ENCODE measurements at places on chromosomes 3 and 15. TPM values are rescaled to one million over a fixed set of nuclear protein-coding genes. Genes with fewer than 3 reads are reported as not detected.

- DNase-seq: no peak
Observed at GRCh38 chr3:123120573-123120972, 53.7 kb downstream of the PDIA5 start.

DNA sequence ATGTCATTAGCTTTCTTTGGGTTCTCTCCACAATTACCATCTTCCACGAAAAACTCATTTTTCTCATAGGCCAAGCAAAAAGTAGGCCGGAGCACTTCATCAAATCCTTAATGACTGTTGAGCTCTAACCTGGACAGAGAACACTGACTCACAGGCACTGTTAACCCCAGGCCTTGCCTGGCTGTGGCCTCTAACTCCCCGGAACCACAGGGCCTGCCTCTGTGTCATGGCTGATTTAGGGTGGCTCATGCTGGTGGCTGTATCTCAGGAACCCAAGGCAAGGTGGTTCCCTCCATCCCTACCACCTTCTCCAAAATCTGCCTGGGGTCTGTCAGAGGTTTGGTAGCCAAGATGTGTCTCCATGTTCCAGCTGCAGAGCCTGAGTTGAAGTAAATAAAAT lies 3.6 kb downstream of the CRTAP start:
- no peak for DNase-seq

The ADAMTSL3 gene
- 7.8 TPM for total RNA-seq

The CCR4 gene
- total RNA-seq: not detected

DNA sequence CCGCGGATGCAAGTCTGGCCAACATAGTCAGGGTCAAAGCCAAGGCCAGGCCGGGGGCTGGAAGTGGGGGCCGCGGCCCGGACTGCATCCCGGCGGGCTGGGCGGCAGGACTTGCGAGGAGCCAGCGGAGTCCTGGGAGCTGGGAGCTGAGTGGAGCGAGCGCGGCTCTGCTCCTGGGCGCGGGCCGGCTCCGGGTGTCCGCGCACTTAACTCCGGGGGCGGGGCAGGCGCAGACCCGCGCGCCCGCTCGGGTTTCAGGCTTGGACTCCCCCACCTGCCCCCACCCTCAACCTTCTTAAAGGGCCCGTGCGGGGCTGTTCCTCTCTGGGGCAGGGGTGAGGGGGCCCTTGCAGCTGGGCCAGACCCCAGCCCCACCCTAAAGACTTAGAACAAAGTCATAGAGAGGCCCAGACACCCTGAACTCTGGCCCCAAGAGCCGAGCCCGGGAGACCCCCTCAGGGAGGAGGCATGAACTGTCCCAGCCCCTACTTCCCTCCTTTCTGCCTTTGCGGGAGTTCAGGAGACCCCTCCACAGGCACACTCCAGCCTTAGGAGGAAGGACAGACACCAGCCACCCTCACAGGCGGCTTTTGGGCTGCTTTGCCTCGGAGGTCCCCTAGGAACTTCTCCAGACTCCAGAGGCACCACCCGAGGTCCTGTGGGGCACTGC lies at the start of gene CSPG4:
TSS of gene CSPG4 (minus strand) at position 181 of the 670 bp plus-strand sequence. CDS start at position 88, 93 bp downstream.
- no peak for DNase-seq

DNA sequence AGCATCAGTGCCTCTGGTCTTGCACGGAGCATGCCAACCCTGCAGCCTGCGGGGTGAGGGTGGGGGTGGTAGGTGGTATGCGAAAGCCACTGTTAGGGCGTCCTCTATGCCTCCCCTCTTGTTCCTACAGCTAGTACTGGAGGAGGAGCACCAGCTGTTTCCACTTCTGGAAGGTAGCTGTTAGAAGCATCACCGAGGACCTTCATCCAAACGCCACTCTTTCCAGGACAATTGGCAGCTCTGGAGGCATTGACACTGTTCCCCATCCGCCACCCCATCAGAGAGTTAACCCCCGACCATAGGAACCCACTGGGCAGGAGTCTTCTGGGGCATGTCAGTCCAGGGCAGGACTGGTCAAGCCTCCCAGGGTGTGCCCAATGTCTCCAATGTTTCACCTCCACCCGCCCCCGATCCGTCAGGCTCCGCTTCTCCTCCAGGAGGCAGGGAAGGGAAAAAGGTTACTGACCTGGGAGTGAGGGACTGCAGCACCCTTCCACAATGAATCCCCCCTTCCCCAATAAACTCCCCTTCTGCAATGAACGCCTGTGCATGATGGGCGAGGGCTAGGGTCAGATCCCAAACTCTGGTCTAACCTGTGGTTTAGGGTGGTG lies 487 bp downstream of the DUOX2 start:
- no peak for DNase-seq

The GALK2 gene
- total RNA-seq: 21.5 TPM

GRCh38 chr3:187662848-187663409 lies 7.3 kb downstream of the SST start:
- DNase-seq: no peak

GRCh38 chr3:58629629-58630028 lies 36.9 kb downstream of the FAM3D start:
- no peak for DNase-seq

DNA sequence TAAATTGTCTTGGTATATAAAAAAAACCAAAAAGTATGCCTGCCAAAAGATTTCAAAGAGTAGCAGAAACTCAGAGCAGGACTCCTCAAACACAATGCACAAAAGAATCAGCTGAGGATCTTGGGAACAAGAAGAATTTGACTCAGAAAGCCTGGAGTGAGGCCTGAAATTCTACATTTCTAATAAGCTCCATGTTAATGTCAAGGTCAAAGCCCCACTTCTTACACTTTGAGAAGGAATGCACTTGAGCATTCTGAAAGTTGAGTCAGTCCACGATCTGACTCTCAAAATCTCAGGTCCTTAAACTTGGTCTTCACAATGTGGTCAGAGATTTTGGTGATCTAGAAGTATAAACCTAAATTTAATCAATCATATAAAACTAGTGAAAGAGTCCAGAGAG lies 910.0 kb upstream of the GBE1 start:
- no peak for DNase-seq

DNA sequence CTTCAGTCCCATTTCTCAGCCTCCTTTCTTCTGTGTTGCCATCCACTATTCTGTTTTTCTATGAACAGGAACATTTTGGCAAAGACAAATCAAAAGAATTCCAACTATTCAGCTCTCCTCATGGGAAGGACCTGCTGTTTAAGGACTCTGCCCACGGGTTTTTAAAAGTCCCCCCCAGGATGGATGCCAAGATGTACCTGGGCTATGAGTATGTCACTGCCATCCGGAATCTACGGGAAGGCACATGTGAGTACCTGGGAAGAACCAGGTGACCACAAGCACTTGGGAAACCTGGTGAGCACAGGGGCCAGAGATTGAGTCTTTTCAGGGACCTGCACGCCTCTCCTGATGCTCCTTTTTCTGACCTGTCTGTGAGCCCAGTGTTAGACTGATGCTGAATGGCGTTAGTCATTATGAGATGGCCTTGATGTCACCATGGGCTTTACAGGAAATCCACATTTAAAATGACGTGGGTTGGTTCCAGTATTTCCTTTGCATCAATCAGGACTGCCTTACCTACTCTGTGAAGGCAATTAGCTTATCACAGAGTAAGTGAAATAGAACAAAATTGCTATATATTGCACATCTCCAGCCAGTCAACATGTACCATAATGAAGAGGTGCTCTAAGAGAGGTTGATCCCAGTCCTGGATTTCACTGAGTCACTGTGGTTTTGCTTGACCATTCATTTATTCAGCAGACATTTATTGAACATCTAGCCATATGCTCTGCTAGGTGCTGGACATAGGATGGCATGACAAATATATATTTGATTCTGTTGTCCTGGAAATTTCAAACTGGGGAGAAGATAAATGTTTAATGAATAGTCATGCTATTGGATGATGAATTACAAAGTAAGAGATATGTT lies 11.7 kb downstream of the TF start:
- no peak for DNase-seq

DNA sequence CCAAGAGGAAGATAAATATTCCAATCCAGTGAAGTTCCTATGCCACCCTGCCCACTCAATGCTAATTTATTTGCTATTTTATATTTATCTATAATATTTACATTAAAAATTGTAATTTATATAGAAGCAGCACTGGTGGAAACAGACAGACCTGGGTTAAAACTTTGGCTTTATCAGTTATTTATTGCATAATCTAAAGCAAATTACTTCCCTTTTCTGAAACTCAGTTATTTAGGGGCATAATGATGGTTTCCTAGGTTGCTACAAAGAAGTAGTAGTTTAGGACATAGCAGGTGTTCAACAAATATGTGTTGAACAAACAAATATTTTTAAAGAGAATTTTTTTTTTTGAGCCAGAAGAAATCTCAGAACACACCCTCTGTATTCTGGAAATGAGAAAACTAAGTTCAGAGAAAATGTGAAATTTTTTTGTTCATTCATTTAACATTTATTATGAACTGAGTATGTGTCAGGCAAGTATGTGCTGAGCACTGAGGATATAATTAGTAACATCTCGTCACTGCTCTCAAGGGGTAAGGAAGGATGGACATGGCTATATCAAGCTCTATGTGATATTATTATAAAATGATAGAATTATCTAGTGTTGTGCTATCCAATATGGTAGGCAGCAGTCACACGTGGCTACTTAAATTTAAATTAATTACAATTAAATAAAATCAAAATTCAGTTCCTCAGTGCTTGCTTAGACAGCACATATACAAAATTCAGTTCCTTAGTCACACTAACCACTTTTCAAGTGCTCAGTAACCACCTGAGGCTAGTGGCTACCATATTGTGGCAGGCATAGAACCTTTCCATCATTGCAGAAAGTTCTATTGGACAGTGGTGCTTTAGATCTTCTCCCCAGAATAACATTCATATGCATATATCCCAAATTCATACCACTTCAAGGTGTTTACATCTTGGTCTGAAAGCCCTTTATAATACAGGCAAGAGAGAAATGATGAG lies 7.0 kb upstream of the UBE2Q2 start:
- DNase-seq: no peak

DNA sequence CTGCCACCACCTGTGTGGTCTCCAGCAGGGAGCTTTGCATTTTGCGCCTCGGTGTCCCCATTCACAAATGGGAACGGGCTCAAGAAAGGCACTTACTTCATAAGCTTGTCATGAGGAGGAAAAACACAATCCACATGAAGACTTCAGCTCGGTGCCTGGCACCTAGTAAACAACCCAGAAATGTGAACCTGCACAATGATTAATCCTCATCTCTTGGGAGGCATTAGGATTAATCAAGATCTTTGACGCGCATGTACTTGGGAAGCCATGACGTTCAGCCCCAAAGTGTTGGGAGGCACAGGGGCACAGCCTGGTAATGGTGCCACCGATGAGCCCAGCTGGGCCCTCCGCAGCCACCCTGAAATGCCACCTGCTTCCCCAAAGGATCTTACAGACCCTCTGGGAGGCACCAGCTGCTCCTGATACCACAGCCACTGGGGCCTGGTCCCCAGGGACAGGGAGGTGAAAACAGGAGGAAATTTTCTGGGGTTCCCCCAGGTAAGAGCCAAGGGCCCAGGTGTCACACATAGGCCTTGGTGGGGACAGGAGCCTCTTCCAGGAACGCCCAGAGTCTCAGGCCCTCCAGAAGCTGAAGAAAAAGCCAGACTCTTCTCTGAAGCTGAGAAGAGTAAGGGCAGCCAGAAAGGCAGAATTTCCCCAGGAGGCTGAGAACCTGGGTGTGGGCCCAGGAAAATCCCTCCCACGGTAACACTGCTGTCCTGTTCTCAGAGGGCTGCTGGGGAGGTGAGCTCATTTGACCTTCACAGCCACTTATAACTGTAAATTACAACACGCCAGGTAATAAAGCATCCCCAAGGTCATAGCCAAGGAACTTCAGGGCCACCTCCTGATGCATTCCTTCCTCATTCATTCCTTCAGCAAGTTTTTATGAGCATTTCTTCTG lies 507.5 kb downstream of the SHQ1 start:
- DNase-seq: peak; percentile 28

- no peak for DNase-seq
Observed at GRCh38 chr15:51348688-51349087, 7.2 kb downstream of the GLDN start.

DNA sequence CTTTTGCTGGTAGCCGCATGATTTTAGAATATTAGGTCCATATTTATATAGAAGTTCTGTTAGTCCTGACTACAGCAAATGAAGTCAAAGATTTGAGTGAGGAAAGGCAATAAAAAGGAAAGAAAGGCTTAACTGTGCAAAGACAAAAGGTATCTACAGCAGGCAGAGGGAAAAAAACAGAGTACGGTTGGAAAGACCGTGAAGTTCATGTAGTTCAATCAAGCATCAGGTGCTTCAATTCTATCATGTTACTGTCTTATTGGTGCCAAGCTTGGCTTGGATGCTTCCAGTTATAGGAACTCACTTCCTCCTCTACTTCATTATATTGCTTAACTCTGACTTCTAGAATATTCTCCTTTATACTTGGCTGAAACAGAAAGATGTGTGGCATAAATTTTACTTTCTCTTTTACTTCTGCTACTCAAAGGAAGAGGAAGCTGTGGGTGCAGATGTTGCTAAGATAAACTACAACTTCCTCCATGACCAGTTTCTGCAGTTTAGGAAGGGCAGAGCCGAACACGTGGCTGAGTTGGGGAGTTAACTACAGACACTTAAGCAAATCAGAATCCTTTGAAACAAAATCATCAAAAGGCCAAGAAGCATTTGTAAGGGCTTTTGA lies 72.6 kb upstream of the ZBED2 start:
- DNase-seq: no peak

DNA sequence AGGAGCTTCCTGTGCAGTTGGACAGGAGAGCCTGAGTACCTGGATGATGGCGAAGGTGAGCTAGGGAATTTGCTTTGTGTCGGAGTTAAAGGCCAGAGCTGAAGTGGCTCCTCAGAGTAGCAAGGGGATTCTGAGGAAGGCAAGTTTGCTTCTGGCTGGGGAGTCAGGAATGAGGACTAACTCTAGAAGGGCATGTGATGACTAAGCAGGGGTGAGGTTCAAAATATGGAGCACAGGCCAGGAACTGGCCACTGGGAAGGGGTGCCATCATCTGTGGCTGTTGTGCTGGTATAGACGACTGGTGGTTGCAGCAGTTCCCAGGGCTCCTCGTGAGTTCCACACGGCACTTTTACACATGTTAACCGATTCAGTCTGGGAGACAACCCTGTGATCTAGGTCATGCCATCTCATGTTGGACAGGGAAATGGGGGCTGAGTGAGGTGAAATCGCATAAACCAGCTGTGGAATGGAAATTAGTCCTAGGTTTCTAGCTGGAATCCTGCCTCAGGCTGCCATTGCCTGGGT lies 100.8 kb downstream of the EEFSEC start:
- no peak for DNase-seq

DNA sequence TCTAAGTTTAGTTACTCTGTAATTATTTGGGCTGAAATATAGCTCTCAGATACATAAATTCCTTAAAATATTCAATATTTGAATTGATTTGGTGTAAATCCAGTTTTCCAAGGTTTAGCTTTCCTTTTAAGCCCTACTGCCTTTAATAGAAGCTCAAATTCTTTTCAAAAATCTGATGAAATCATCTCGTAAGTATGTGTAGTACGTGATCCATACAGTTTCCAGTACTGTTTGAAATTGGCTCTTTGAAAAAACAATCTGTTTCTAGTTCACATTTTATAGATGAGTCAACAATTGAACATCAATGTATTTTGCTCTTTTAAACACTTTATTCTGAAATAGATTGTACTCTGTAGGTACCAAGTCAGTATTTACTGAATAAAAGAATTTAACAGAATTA lies 84.2 kb downstream of the LRRC49 start:
- DNase-seq: no peak

- DNase-seq: no peak
Observed at GRCh38 chr3:197394464-197395321, 96.3 kb upstream of the DLG1 start.

GRCh38 chr3:40877631-40878463 lies 321.5 kb upstream of the CTNNB1 start:
- peak; percentile 90 for DNase-seq

GRCh38 chr15:59200560-59200959 lies 6.1 kb upstream of the LDHAL6B start:
- no peak for DNase-seq

The GABRB3 gene
- total RNA-seq: 3.6 TPM

All from body of pancreas (tissue), 4 donors.